ENCODE measurements at places on chromosomes 1 and 21.

- no peak for DNase-seq
These were observed 94.1 kb upstream of the ATP1B1 start for GRCh38 chr1:169012416-169012815.

GRCh38 chr1:173050865-173051264 is at the start of gene TNFSF18:
Gene TNFSF18, minus strand, starts transcription at chr1:173050941. Its CDS starts 45 bp downstream, at chr1:173050896.
- no peak for DNase-seq

GRCh38 chr1:16109571-16109970 is 36.1 kb upstream of the FAM131C start:
- no peak for DNase-seq

DNA sequence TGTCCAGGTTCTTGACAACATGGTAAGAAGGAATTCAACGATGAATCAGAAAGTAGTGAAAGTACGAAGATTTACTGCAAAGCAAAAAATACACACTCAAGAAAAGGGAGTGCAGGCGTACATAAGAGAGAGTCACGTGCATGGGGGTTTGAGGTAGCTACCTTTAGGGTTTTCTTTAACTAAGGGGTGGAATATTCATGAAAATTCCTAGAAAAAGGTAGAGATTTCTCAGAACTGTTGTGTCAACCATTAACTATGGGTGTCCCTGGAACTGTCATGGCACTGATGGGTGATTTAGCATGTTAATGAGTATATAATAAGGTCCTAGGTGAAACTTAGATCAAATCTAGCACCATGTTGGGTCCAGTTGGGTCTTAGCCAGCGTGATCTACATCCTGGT is 22.5 kb upstream of the SYDE2 start:
- DNase-seq, result no peak

- DNase-seq, result no peak
These were observed 146.4 kb downstream of the LRIG2 start for GRCh38 chr1:113219377-113219776.

- DNase-seq, result no peak
These were observed 37.2 kb downstream of the KANK4 start for GRCh38 chr1:62281922-62282555.

DNA sequence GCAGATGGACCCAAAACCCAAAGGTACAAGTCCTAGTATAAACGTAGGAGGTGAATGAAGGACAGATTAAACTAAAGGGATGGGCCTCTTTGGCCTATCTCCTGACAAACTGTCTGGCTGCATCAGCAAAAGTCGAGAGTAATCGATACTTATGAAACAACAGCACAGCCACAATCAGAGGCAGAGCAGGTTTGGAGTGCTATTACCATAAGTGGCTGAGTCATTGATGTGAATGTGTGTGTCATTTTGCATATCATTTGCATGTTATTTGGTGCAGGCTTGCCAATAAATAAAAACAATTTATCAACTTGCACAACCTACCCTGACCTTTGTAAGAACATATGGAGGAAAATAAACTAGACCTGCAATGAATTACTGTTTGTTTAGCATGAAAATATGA is 283.1 kb downstream of the NUF2 start:
- no peak for DNase-seq

DNA sequence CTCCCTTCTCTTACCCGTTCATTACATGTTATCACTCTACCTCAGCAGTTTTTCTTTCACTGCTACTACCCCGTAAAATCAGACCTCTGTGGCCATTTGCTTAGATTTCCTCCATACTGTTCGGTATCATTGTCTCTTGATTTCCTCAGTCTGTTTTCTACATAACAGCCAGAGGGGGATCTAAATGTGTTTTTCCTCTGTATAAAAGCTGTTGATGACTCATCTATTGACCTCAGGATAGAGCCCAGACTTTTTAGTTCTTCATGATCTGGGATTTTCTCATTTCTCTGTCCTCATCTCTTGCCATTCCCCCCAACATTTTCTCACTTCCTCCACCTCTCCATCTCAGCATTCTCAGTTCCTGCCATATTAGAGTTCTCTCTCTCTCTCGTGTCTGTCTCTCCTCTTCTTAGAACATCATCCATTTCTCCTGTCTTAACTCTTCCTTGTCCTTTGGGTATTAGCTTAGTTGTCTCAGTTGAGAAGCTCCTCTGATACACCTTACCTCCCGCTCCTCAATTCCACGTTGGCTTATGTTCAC is 10.5 kb downstream of the OTUD3 start:
- no peak for DNase-seq

- peak; percentile 57 for DNase-seq
These were observed 74.6 kb upstream of the PDC start for GRCh38 chr1:186535388-186536133.

- no peak for DNase-seq
These were observed 290.3 kb upstream of the ADAMTS5 start for GRCh38 chr21:27257226-27257625.

DNA sequence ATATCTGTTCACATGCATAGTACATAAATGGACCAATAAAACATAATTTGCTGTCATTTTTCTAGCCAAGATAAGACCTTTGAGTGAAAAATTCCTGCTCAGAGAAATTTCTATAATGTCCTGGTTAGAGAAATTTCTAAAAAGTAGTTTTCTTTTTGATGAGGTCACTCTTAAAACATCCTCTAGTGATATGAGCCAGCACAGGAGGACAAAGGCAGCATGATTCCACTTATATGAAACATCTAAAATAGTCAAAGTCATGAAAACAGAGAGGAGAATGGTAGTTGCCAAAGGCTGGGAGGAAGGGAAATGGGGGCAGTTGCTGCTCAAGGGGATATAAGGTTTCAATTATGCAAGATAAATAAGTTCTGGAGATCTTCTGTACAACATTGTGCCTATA is 239.4 kb downstream of the BACH1 start:
- no peak for DNase-seq

GRCh38 chr1:17948594-17948993 is 159.0 kb upstream of the IGSF21 start:
- DNase-seq, result no peak

DNA sequence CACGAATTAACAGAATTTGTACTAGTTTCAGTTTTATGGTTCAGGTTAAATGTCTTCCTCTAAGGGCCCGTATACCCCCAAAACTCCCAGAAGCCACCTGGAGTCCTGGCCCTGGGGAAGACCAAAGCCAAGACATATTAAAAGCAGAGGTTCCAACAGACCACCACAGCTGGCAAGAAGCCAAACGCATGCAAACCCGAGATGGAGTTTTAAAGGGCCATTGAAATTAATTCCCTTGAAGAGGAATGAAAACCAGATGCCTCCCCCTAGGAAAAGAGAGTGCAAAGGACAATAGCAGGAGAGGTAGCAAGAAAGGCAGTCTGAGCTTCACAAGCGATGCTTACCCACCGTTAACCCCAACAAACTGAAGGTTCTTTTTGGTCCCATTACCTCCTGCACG is 48.1 kb downstream of the KANK4 start:
- DNase-seq, result no peak

DNA sequence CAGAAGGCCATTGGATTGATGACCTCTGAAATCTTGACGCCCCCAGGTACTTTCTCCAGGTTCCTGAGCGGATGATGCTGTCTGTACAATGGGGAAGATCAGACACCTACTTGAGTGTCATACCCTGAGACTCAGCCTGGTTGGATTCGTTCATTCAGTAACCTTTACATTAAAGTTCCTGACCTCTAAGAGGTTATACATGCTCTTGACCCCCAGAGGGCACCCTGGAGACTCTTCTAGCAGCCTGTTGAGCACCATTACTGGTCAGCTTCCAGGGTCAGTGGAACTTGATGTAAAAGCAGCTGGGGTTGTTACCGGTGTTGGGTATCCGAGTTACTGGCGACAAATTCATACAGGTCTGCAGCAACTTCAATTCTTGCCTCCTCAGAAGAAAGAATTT is 114.3 kb upstream of the ZNF678 start:
- DNase-seq, result peak; percentile 43

DNA sequence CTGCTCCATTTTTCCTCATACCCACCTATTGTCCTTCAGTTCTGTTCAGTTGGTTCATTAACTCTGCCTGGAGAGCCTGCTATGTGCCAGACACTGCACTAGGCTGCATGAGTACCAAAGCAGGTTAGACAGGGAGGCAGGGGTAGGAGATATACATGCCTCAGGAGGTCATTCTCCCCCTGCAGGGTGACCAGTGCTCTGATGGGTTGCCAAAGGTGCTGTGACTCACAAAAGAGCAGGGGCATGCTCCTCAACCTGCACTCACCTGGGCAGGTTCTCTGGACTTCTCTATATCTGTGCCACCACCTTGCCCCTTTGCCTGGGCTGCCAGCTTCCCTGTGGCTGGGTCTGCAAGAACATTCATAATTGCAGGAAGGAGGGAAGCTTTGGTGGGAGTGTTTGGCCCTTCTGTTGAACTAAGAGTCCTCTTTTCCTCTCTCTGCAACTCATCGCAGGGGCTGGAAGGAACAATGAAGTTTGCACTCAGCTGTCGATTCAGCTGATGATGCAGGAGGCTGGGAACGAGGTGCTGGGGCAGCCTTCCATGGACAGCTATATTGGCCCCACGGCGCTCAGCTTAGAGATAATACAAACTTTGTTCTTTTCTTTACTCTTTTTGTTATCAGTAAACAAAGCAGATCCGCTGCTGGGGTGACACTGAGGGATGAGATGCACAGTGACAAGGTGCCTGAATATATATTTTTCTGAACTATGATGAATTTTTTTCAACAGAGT is 356.4 kb upstream of the PLXNA2 start:
- no peak for DNase-seq

- DNase-seq, result no peak
These were observed 287.0 kb upstream of the PLXNA2 start for GRCh38 chr1:208531003-208531750.

DNA sequence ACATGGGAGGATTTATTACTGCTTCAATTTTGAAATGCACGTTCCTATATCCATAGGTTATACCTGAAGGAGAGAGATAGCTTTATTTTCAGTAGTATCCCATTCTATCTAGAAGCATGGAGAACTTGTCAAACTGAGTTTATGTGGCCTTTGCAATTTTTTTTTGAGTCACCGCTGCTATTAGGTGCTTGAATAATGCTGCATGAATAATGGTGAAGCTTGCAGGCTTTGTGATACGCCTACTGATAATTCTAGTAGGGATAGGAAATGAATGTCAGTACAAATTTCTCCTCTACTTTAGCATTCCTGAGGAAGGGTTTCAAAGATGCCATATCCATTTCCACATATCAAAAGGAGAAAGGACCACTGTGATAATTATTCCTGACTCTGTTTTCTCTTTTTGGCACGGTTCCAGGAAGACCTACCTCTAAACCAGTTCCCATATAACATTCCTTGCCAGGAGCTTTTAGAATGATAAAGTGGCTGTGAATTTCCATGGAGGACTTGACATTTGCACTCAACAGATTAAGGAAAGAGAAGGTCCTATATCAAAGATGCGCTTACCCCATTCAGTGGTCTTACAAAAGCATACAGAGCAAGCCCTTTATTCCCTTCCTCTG is 83.5 kb downstream of the SPATA46 start:
- no peak for DNase-seq

DNA sequence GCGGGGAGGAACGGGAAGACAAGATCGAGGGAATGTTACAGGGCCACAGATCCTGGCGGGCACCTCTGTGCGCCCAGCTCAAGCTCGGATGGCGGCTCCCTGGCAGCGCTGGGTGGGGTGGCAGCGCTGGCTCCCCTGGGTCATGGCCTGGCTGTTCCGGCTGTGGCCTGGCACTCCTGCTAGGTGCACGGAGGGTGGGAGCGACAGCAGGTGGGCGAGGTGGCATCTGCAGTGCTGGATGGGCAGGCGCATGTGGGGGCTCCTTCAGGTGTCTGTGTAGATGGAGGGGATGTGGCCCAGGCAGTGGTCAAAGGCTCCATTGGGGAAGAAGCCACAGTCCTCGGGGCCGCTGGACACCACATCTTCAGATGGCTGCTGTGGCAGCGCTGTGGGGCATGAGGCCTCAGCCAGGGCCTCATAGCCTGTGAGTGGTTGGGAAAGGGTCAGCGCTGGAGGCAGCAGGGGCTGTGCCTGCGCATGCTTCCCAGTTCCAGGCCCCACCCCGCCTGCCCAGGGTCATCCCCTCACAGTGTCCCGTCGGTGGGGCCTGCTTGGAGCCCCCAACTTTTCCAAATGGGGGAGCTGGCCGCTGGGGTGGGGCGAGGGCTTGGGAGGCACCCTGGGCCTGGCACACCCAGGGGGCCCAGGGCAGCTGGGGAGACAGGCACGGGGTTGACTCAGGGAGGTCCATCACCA is 47.3 kb downstream of the DMRTB1 start:
- DNase-seq, result no peak

DNA sequence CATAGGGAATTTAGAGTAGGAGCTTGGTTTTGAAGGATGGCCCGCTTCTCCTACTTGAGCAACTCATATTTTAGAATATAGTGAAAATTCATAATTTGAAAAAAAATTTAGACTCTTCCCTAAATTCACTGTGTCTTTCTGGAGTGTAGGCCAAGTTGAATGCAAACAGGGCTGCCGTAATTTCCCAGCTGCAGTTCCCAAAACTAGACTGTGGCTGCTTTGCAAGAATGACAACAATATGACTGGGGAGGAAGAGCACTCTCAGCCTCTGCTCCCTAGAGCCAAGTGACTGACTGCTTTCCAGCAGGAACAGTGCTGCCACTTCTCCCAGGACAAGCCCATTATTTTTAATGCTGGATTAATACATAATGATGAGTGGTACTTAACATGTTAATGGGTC is 209.0 kb downstream of the RHOU start:
- DNase-seq, result no peak

DNA sequence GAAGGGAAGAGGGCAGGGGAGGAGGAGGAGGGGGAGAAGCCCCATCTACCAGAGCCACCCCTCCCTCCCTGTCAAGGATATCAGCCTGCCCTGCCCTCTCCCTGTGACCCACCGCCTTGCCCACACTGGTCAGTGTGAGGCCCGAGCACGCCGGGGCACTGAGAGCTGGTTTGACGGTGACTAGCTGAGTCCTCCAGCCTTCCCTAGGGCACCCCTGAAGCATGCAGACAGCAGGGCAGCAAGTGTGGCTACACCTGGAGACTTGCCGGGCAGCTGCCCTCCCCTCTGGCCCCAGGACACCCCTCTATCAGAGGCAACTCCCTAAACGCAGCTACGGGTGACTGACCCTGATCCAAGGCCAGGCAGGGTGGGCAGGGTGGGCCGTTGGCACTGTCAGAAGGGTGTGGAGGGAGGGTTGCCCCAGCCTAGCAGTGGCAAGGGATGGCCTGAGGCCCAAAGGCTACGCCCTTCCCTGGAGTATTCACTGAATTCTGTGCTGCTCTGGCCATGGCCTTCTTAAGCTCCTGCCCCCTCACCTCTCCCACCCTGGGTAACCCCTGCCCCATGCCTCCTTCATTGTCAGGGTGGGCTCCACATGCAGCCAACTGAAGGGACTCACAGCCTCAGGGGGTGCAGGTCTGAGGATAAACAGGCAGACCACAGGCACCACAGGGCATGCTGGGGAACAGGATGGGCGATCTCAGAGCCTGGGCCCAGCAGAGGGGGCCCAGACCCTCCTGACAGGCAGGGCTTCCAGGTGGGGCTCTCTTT is 19.6 kb downstream of the WNT9A start:
- no peak for DNase-seq

- peak; percentile 10 for DNase-seq
These were observed 755 bp upstream of the THRAP3 start for GRCh38 chr1:36223381-36223995.

GRCh38 chr1:190172651-190173430 is 304.8 kb downstream of the BRINP3 start:
- DNase-seq, result no peak

All from RCC 7860 (cell line).